ENCODE measurements at places on chromosomes 4 and X.
A peak's percentile ranks its signal among the peaks of the same experiment; 100 is the strongest.

- DNase-seq, result no peak
Measured at GRCh38 chrX:155086961-155087735, 15.8 kb downstream of the BRCC3 start.

- no peak for DNase-seq
Measured at GRCh38 chr4:85774000-85774399, 299.1 kb downstream of the ARHGAP24 start.

DNA sequence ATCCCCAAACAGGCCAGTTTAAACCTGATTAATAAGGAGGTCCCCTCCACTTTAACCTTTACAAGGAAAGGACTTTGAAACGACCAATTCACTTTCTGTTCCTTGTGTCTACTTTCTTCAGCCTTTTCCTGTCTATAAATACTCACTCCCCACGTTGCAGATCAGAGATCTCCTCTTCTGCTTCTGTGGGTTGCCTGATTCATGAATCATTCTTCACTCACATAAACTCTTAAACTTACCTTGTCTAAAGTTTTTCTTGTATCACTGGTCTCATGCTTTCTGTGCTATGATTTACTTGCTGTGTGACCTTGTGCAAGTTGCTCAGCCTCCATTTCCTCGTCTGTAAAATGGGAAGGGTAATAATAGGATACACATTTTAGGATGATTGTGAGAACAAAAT is 236.1 kb downstream of the QDPR start:
- DNase-seq, result no peak

GRCh38 chr4:76012388-76012801 is 5.1 kb upstream of the CXCL9 start:
- no peak for DNase-seq

DNA sequence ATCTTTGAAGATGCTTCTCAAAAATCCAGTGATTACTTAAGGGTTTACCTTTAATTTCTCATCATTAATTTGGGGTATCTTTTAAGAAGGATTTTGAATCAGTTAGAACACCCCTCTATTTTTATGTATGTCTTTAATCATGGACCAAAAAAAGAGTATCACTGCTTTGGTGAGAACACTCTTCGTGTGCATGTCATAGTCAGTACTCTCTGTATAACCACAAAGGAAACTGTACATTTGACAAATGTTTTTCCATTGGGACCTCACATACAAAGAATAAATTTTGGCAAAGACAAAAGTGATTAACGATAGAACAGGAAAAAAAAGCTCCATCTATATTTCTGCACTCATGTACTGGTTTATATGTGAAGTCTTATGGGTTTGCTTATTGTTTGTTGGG is 31.3 kb downstream of the FAM241A start:
- no peak for DNase-seq

- DNase-seq, result no peak
Measured at GRCh38 chr4:85889314-85889713, 414.4 kb downstream of the ARHGAP24 start.

GRCh38 chr4:184645904-184646610 is 3.2 kb downstream of the CASP3 start:
- DNase-seq, result no peak

- no peak for DNase-seq
Measured at GRCh38 chr4:39205476-39205875, 23.1 kb downstream of the WDR19 start.

DNA sequence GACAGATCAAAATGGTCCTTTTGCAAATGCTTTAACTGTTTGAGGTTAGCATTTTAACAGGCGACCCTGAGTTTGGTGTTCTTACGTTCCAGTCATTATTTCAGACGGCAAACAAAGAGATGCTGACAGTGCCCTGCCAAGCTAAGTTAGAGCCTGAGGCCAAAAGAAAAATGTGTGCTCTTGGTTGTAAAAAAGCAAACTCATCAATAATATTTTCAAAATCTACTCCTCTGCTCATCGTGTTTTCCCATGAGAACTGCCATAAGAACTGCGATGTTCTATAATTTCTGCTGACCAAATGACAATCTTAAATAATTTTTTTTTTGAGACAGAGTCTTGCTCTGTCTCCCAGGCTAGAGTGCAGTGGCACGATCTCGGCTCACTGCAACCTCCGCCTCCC is 62.7 kb upstream of the BCLAF3 start:
- DNase-seq, result no peak

DNA sequence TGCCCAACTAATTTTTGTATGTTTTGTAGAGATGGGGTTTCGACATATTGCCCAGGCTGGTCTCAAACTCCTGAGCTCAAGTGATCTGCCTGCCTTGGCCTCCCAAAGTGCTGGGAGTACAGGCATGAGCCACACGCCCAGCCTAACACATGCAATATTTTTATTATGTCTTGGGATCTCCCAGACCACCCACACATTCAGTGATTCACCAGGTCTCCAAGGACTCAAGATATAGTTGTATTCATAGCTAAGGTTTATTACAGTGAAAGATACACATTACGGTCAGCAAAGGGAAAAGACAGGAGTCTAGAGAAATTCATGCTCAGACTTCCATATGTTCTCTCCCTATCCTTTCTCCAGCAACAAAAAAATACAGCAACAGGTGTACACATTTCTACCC is 25.5 kb upstream of the FAM120C start:
- DNase-seq, result no peak

- no peak for DNase-seq
Measured at GRCh38 chrX:40908857-40909475, 173.6 kb upstream of the MED14 start.

GRCh38 chr4:151420250-151420807 is 11.4 kb downstream of the FHIP1A start:
- peak; percentile 34 for DNase-seq

- no peak for DNase-seq
Measured at GRCh38 chrX:18676050-18676449, 4.1 kb upstream of the RS1 start.

DNA sequence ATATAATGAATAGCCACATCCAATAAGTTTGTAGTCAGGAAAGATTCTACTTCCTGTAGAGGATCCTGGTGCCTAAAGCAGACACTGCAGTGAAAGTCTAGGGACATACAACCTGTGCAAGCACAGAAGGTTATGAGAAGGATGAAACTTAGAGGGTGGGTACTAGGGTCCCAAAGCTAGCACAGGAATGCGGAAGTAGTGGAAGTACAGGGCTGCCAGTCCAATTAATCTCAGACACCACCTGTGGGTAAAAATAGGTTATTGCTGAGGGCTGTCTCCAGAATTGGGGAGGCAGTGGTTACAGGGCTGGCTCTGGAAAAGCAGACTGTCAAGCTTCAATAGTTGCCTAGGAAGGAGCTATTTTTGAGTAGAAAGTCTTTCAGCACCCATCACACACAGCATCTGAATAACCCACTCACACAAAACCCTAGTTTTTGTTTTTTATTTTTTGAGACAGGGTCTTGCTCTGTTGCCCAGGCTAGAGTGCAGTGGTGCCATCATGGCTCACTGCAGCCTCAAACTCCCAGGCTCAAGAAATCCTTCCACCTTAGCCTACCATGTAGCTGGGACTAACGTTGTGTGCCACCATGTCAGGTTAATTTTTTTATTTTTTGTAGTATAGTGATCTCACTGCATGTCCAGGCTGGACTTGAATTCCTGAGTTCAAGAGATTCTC is 50.8 kb upstream of the ELF2 start:
- peak; percentile 52 for DNase-seq

DNA sequence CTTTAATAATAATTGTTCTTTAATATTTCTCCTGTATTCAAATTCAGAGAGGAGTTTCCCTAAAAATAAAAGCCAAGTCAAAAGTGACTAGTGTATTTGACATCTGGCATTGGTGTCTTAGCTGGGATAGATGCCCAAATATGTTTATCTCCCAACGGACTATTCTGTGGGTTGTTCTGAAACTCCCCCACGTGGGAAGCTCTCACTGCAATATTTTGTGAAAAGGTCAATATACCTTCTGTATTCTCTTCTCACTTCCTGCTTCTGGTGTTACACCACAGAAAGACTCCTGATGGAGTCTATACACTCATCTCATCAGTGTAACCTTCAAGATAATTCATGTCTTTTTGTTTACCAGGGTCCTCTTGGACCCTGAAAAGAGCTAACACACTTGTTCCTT is 2052.8 kb upstream of the TENM3 start:
- DNase-seq, result no peak

DNA sequence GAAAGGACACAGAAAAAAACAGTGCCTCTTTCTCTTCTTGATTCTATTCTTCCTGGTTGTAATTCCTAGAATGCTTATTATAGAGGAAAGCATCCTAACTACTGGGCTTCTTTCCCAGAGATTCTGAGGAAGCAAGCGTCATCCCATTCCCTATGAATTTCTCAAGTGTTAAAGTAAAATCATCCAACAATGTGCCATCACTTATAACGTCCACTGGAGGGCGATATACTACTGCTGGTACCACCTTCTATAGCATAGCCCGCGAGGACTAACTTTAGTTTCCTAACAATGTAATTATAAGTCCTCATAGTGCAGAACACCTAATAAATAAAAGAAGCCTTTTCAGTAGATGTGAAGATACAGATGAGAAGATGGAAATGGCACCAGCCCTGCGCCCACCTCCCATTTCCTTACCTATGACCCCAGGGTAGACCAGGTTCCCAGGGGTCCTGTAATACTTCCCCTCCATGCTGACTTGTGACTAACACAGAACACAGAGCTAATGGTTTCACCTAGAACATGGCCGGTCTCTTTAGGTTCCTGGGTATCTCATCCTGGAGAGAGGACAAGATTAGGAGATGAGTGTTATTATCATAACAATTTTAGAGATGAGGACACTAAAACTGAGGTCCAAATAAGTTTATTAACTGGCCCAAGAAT is 4.2 kb downstream of the CENPVL3 start:
- DNase-seq, result peak; percentile 25

DNA sequence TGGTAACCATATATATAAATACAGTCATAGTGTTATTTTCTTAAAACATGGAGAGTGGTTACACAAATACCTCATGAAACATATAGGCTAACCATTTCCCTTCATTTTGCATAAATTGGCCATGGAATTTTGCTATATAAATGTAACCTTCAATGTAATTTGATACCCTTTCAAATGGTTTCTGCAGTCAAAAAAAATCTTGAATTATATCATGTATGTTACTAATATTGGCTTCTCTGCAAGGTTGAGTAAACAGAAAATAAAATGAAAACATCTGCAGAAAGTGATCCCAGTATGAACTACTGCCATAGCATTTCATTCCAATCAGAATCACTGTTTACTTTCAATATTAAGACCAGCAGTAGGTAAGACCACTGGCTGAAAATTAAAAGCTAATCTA is 1165.9 kb upstream of the TENM3 start:
- DNase-seq, result no peak

- DNase-seq, result no peak
Measured at GRCh38 chrX:154750301-154751202, at the start of gene GAB3. Gene GAB3 (minus strand): TSS chrX:154751077. CDS start chrX:154751025, 52 bp downstream.

DNA sequence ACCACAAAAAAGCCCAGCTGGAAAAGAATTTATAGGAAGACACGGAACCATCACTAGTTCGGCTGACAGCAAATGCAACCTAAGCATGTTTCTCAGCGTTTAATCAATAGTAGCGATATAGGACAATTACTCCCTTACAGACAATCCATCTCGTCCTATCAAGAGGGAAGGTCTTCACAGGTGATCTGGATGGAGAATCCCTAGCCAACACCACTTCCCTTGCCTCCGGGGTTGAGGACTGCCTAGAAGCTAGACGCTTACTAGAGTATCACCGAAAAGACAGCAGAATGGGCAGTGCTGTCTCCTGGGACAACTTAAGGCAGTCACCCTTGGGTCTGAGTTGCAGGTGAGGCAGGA is 32.1 kb upstream of the MAML3 start:
- no peak for DNase-seq

DNA sequence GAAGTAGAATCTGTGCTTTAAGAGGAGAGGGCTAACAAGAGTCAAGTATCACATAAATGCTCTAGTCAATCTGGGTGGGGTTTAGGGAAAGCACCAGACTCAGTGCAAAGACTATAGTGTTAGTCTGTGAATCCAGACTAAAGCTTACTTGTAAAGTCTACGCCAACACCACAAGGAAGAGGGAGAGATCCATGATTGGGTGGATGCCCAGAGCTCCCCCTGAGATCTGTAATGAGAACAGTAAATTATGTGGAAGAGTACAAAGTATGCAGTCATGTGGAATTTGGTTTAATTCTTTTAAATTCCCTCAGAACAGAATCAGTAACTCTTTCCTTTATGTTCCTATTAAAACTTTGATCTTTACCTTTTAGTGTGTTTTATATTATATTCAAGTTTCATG is 354.7 kb upstream of the SPANXN4 start:
- DNase-seq, result no peak

GRCh38 chr4:48271626-48272025 is 2.0 kb upstream of the TEC start:
- DNase-seq, result no peak

GRCh38 chr4:175953960-175954521 is 111.6 kb upstream of the WDR17 start:
- no peak for DNase-seq

GRCh38 chrX:97854086-97854485 is 970.4 kb downstream of the RPA4 start:
- DNase-seq, result no peak

GRCh38 chr4:114890773-114891172 is 222.6 kb downstream of the NDST4 start:
- no peak for DNase-seq

DNA sequence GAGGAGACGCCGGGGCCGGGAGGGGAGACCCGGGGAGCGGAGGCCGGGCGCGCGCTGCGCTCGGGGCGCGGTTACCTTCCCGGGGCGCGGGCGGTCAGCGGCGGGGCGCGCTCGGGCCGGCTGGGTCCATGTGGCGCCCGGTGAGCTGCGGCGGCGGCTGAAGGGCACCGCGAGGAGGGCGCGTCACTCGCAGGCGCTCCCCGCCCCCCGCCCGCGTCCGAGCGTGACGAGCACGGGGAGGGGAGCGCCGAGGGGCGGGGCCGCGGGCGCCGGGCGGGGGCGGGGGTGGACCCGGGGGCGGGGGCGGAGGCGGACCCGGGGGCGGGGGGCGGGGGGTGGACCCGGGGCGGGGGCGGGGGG is at the start of gene CPLX1:
Gene CPLX1, minus strand, starts transcription at position 159 of the 360 bp plus-strand sequence. CDS start 1,607 bp downstream, outside the sequence.
- no peak for DNase-seq

- no peak for DNase-seq
Measured at GRCh38 chr4:3401436-3402171, 40.2 kb upstream of the HGFAC start.

DNA sequence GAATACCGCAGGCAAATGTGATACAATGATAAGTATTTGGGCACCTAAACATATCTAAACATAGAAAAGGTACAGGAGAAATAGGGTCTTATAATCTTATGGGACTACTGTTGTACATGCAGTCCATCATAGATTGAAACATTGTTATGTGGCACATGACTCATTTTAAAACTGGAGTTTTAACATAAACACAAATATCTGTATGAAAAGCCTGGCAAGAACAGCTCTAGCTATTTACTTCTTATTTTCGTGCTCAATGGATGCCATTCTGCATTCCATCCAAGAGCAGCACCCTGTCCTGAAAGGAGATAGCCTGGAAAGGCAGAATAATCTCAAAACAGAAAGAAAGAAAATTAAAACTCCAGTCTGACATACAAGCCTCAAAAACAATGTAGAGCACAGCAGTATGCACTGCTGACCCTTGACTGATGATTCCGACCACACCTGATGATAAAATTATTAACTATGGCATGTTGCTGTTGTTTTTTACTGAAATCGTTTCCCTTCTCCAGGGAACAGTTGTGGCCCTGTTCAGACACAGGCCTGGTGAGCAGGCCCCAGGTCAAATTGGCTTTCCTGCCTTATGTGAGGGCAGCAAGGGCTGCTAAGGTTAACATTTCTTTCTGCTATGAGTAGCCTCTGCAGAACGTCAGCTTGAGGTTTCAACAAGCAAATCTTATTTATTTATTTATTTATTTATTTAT is 152.7 kb downstream of the APBB2 start:
- DNase-seq, result no peak

Measured in Kasumi-1 (cell line).